DMS53 (cell line): ENCODE measurements at places on chromosomes 2 and 18.

GRCh38 chr2:24813691-24814137 is 20.5 kb downstream of the CENPO start:
- no peak for DNase-seq

GRCh38 chr2:25324905-25325592 is 16.7 kb downstream of the DNMT3A start:
- DNase-seq: no peak

GRCh38 chr18:33744032-33744697 is 166.1 kb downstream of the ASXL3 start:
- no peak for DNase-seq

DNA sequence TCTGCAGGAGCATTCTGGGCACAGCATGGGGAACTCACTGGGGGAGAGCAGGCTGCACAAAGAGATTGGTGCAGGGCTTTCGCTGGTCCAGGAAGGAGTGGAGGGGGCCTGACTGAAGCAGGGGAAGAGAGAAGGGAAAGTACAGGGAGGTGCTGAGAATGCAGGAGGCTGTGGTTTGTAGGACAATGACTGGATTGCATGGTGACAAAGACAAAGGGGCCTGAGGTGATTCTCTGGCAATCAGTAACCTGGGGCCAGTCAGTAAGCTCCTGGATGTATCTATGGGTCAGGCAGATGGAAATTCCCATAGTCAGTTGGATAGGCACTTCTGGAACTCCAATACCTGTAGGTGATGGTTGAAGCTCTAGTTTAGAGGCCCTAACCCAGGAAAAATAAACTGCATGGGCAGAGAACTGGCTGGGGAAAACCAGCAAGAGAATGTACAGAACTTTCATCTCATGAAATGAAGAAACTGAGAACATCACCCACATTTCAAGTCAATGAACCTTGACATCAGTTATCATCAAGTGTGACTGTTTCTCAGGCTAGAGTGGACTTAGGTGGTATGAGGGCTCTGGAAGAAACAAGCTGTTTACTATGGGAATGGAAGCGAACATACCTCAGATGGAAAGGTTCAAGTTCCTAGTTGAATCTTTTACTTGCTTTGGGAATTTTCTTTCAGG is 193.2 kb downstream of the TPGS2 start:
- no peak for DNase-seq

DNA sequence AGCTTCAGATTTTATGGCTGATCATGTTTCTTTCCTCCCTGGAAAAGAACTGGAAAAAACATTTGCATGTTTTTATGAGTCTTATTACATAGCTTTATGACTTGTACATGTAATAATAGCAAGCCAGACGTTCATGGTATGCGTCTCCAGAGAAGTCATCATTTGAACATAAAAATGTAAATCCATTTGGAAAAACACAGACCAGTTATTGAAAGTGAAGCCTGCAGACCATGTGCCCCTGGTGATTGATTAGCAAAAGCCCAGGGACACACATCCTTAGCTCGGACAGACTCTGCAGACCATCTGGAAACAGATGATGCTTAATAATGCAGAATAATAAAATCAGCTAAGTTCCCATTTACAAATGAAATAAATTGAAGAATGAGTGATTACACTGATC is 283.1 kb downstream of the TDRD15 start:
- DNase-seq: no peak

DNA sequence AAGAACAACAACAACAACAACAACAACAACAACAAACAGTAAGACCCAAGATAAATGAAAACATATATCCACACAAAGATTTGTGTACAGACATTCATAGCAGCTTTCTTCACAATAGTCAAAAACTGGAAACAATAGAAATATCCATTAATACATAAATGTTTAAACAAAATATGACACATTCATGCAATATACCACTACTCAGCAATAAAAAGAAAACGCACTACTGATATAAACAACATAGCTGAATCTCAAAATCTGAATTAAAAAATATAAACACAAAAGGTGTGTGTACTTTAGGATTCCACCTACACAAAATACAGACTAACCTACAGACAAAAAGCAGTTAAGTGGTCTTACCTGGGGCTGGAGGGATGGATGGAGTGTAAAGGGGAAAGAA is 42.1 kb downstream of the DOK1 start:
- DNase-seq: no peak

- DNase-seq: no peak
Measured at GRCh38 chr2:28713577-28714298, 37.9 kb upstream of the PPP1CB start.

GRCh38 chr2:37570773-37571586 is 100.5 kb downstream of the CDC42EP3 start:
- DNase-seq: no peak

- DNase-seq: no peak
Measured at GRCh38 chr2:1754046-1754445, 9.7 kb upstream of the PXDN start.

- DNase-seq: no peak
Measured at GRCh38 chr2:95761556-95761955, 169.8 kb downstream of the TRIM43 start.

DNA sequence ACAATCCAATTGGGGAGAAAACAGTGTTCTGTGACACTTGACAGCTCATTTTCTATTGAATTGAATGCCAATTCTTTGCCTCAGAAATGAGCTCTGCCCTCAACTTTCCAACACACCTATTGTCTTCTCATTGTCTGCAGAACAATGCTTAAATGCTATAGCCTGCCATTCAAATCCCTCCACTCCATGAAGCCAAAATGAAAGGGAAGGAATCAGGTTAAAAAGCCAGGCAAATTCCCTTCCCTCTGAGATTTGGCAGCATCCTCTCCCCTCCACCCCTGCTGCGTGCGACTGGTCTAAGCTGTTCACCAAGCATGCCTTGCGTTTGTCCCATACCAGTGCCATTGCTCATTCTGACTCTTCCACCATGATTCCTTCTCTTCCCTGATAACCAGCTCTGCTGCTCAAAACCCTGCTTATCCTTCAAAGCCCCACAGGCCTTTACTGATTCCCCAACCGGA is 32.4 kb upstream of the TMEM131 start:
- no peak for DNase-seq

DNA sequence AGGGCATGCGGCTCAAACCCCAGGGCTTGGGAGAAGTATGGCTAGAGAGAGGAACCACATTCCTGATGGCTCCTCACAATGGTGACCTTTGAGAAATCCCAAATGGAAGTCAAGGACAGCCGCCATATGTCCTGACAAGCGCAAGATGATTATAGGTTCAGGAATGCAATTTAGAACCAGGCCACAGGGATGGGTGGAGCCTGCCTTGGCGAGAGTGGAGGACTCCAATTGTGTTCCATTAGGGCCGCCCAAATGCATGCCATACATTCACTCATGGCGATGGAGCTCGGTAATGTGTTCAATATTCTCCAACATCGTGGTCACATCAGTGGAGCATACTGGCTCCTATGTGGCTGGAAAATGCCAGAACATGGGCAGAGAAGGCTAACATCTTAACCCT is 662.9 kb upstream of the ID2 start:
- no peak for DNase-seq

DNA sequence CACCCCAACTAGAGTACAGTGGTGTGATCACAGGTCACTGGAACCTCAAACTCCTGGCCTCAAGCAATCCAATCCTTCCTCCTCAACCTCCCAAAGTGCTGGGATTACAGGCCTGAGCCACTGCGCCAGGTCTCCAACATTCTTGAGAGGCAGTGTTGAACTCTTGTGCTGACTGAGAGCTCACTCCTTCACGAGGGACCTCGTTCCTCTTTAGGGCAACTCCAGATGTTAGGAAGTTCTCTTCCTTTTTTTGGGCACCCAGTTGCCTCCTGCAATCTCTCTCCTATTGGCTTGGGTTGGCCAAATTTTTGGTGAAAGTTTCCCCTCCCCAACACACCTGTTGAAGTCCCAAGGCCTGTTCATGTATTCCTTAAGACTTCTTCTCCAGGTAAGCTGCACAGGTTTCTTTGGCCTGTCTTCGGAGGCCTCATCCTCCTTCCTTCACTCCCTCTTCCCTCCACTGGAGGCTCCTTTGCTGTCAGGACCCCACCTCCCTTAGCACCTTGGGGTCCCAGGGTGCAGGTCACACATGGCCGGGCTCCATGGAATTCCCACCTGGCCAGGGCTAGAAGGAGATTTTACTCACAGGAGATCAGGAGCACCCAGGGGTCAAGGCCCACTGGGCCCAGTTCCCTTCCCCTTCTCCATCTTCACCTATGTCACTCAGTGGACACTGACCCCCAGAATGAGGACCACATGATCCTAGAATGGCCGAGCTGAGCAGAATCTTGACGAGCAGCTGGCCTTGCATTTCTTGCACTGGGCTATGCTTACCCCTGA is 94.6 kb upstream of the SMAD2 start:
- no peak for DNase-seq

GRCh38 chr18:51658436-51658835 is 461.0 kb upstream of the MEX3C start:
- no peak for DNase-seq

DNA sequence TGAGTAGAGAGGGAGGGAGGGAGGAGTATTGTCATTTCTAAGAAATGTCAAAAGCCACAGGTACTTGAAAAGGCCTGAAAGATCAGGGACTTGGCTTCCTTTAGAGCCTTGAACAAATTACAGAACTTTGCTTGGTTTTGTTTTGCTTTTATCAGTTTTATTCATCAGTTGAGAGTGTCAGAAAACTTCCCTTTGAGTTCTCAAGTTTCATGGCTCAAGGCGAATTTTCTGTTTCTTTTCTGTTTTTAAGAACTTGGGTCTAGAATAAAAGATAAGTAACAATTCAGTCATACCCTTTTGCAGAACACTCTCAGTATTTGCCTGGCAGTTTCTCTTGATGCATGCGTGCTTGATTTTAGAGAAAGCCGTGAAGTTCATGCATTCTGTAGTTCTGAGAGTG is 531.9 kb downstream of the PARD3B start:
- no peak for DNase-seq

DNA sequence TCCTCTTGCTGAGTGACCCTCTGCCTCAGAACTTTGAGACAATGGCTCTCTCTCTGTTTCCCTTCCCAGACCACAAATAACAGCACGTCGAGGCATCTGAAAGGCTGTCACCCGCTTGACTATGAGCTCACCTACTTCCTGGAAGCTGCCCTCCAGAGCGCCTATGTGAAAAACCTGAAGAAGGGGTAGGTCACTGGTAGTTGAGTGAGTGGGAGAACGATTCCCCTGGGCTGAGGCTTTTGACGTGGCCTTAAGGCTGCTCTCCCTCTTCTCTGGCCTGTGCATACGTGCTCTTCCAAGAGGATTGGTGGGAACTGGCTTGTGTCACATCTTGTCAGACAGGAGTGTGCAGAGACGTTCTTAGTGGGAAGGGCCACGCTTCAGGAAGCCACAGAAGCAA is 63.1 kb upstream of the MCFD2 start:
- DNase-seq: no peak

- DNase-seq: no peak
Measured at GRCh38 chr2:240183875-240184590, 43.6 kb upstream of the OTOS start.

- no peak for DNase-seq
Measured at GRCh38 chr2:156323754-156324153, 8.8 kb downstream of the NR4A2 start.

DNA sequence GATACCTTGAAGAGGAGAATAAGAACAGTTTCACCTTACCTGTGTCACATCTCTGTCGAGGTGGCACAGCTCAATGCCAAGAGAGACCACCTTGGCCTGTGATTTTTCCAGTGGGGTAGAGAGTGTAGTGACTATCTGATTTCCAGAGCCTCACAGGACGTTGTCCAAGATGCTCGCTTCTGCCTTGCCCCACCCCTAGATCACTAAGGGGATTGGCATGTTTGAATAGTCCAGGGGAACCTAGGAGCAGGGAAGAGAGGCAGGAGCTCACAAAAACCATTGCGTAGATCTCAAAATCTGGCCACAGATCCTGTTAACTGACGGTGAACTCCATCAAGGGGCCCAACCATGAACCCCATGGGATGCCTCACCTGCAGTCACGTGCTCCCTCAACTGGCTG is 24.2 kb downstream of the TMEM178A start:
- DNase-seq: no peak

DNA sequence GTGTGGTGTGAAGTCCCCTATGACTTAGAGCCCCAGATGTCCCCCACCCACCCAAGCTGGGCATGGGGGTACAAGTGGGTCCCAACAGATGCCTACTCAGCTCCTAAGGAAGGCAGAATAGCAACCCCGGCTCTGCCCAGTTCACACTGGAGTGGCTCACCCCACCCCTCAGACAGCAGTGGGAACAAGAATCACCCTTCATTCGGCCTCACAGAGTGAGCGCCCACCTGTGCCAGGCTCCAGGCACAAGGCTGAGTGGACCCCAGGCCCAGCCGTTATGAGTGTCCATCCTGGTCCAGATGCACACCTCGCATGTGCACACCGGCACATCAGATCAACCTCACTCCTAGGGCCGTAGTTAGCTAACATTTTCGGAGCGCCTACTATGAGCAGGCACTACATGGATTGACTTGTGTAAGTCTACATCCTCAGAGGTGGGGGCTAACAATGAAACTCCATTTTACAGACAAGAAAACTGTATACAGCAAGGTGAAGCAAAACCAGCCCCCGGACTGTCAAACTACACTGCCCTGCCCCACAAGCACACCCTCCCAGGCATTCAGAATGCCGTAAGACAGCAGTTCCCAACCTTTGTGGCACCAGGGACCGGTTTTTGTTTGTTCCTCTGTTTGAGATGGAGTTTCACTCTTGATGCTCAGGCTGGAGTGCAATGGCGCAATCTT is 2.8 kb upstream of the ASTL start:
- DNase-seq: no peak

GRCh38 chr2:147420517-147420916 is 424.3 kb upstream of the ACVR2A start:
- no peak for DNase-seq

DNA sequence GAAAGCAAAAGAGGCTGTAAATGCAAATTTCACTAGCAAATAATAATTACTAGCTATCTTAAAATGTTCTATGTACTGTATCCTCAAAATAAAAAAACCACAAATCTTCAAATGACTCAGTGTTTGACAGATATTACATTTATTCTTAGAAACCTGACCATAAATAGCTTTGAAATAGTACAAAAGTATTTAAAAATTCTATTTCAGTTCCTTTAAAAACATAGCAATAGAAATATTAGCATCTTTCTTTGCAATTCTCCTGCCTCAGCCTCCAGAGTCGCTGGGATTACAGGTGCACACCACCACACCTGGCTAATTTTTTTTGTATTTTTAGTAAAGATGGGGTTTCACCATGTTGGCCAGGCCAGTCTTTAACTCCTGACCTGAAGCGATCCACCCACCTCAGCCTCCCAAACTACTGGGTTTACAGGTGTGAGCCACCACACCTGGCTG is 50.6 kb downstream of the MSH6 start:
- DNase-seq: no peak

- DNase-seq: no peak
Measured at GRCh38 chr2:160144280-160144990, 55.6 kb downstream of the ITGB6 start.

DNA sequence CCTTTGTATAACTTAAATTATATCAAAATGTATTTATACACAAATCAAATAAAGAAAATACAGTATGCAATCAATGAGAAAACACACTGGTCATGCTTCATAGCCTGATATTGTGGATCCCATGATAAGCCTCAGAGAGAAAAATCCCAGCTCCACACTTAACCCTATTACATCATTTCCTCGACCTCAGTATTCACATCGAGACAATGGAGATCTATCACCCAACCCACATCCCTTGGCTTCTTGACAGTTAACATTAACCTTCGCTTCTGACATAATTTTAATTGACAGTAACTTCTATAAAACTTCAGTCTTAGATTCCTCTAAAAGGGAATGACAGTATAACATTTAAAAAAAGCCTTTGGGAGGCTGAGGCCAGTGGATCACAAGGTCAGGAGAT is 11.6 kb downstream of the TMX3 start:
- no peak for DNase-seq

GRCh38 chr18:34742891-34743341 is 32.8 kb downstream of the DTNA start:
- no peak for DNase-seq
